Activated naive CD4-positive, alpha-beta T cell treated with anti-CD3 and anti-CD28 coated beads, Interleukin-2, amount 50 U/mL, for 16 hours (primary cell): ENCODE measurements at places on chromosomes 12 and 14.

- DNase-seq: no peak
Measured at GRCh38 chr12:116303066-116303465, 25.6 kb upstream of the MED13L start.

- DNase-seq: no peak
Measured at GRCh38 chr12:116284396-116284795, 6.9 kb upstream of the MED13L start.

GRCh38 chr12:89153341-89153740 lies 199.0 kb downstream of the DUSP6 start:
- no peak for DNase-seq

DNA sequence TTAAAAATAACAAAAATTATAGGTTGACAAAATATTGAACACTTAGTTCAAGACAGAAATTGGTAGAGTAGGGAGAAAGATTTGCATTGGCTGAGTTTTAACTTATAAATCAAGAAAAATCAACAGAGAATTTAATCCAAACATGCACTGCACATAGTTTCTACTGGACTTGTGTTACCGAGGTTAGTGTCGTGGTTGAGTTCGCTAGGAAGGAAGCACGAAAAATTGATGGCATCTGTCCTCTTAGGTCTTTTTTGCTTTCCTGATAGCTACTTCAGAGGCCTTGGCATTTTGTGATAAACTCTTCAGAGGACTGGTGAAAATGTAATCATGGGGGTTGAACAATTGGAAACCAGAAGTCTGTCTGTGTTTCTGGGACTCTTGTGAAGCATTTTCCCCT lies 392.9 kb downstream of the NUAK1 start:
- DNase-seq: no peak

GRCh38 chr14:68793734-68794129 lies 865 bp upstream of the ZFP36L1 start:
- peak; percentile 72 for DNase-seq

GRCh38 chr14:62209287-62209899 lies 447.2 kb downstream of the SNAPC1 start:
- no peak for DNase-seq

GRCh38 chr12:103326190-103326589 lies 169.6 kb downstream of the C12orf42 start:
- DNase-seq: no peak

GRCh38 chr12:94384030-94384429 lies 75.6 kb downstream of the CEP83 start:
- no peak for DNase-seq

- DNase-seq: no peak
Measured at GRCh38 chr12:107178776-107179175, 85.4 kb upstream of the CRY1 start.

DNA sequence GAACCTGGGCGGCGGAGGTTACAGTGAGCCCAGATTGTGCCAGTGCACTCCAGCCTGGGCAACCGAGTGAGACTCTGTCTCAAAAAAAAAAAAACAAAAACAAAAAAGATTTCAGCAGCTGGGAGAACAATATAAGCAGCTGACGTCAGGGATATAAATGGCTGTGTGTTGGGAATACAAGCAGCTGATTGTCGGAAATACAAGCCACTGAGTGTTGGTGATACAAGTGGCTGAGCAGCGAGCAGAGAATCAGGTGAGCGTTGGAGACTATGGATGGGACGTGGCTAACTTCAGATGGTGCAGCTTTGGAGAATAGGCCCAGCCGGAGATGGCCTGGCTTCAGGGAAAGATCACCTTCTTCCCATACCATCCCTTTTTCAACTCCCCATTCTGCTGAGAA lies 32.0 kb downstream of the PSEN1 start:
- no peak for DNase-seq

- DNase-seq: no peak
Measured at GRCh38 chr14:72291908-72292688, 359.9 kb downstream of the RGS6 start.

DNA sequence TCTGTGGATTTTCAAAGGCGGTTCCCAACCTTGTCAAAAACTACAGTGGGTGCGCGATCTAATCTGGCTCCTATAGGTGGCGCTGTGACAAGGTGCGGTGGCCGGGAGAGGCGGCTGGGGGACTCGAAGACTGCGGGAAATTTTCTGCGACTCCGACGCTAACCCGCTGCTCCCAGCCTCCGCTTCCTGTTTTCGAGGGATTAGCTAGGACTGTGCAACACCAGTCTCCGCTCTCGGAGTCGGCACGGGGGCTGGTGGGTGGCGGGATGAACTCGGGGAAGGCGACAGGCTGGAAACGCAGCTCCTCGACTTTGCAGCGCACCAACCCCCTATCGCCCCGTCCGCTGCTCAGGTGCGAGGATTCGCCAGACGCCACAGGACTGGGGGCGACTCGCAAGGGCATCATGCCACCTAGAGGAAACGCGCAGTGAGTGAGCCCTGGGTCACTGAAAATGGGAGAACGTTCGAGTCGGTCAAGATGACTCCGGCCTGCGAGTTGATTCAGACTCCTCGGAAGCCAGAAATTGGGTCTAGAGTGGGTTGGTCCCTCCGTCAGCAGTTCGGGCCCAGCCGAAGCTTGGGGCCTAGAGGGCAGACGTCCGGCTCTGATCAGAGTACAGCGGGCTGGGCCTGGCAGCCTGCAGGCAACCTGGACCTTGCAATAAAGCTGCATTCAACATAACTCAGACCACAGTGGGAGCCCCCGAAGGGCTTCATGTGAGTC lies 5.5 kb upstream of the PAX9 start:
- no peak for DNase-seq

- DNase-seq: no peak
Measured at GRCh38 chr14:61498303-61498702, 176.9 kb downstream of the PRKCH start.

DNA sequence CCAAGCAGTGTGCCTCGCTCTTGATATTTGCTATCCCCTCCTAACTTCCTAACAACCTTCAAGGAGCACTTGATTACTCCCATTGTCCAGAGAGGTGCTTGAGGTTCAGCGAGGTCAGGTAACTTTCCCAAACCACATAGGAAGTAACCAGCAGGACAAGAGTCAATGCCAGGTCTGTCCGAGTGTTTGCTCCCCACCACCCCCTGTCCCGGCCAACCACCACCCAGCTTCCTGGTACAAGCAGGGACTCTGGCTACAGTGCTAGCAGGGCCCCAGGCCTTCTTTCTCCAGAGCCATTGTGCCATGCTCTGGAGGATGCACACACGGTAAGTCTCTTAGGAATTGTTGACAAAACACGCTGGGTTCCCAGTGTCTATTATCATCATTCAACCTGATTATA lies 49.2 kb downstream of the SYNE3 start:
- DNase-seq: no peak

- DNase-seq: no peak
Measured at GRCh38 chr12:130765186-130765659, 49.1 kb upstream of the RIMBP2 start.

DNA sequence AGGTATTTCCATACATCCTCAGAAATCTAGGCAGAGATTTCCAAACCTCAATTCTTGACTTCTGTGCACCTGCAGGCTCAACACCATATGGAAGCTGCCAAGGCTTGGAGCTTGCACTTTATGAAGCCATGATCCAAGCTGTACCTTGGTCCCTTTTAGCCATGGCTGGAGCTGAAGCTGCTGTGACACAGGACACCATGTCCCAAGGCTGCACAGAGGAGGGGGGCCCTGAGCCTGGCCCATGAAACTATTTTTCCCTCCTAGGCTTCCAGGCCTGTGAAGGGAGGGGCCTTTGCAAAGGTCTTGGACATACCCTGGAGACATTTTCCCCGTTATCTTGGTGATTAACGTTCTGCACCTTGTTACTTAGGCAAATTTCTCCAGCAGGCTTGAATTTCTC lies 110.5 kb downstream of the IGF1 start:
- no peak for DNase-seq

DNA sequence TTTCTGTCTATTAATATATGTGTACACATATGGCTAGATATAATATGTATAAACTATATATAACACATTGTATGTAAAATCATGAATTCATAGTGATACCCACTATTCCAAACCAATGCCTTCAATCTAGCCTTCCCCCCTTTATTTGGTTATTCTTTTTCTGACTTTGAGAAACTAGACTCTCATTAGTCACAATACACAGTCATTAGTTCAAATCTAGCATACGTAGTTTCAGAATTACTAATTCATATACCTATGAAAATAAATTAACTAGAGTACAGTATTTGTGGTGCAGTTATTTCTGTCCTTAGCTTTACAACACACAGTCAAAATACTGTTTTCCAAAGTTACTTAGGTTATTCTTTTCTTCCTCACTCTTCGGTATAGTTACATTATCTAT lies 268.2 kb downstream of the DPF3 start:
- DNase-seq: no peak
